CD4-positive, alpha-beta T cell treated with Interleukin-4 for 4 hours (primary cell): ENCODE measurements at places on chromosomes 7 and 10.

DNA sequence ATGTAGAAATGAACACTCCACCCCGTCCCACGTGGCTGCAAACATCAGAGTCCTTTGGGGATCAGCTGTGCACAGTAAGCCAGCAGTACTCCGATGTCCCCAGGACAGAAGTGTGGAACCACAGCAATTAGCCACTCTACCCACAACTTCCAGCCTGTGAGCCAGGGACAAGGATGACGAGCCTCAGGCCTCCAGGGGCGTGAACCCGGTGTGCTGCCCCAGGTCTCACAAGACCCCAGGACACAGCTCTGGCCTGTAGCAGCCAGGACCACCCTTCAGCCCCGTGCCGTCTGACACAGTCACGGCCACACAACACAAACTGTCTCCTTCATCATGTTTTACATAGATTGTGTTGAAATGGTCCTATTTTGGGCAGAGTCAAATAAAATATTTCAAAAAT, 113.0 kb upstream of the DIP2C start:
- DNase-seq = no peak

DNA sequence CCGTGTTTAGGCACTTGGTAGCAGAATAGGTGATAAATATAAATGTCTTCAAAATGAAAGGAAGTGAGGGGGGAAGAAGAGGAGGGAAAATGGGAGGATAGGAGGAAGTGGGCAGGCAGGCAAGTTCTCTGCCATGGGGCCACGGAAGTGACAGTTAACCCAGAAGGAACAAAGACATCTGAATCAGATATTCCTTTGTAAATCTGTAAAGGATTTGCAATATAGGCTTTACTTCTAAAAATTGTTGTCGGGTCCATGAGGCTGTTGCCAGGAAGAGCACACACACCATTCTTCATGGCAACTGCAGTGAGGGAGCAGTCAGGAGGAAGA, 23.7 kb upstream of the RASSF4 start:
- DNase-seq = no peak

DNA sequence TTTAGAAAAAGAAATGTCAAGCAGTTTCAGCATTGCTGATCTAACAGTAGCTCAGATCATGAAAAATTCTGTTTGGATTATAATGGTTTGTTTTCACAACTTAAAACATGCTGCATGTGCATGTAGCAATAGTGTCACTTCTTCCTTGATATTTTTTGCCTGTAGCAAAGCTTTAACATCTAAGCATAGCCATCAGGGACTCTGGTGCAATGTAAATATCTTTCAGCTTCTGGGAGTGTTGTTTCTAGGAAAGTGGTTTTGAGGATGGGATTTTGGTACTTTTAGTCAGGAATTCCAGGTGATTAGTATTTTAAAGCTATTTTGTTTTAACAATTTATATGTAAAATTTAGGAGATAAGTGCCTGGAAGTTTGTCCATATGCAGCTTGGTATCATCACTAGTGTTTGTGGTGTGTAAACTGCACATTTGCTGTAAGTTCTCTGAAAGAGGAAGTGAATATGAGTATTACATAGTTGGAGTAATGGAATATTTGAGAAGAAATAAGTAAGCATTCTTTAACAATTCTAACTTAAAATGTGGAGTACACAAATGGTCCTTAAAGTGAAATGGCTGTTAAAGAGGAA, 1.9 kb downstream of the RSBN1L start:
- DNase-seq = no peak

DNA sequence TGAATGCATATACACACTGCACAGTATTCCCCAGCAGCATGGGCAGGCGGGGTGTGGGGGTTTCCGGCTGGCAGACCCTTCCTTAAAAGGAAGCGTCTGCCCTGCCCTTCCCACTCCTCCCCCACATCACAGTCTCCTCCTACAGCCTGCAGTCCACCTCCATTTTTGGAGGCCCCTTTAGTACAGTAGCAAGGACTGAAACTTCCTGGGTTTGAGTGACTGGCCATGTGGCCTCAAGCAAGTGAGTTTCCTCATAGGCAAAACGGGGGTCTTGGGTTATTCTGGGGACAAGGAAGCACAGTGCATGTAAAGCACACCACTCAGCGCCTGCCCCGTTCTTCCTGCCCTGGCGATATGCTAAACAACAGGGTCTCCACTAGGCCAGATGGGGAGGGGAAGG, 62.1 kb upstream of the COL13A1 start:
- DNase-seq = no peak

- DNase-seq = no peak
Measured at GRCh38 chr7:47582764-47583738, 1.1 kb upstream of the TNS3 start.

- DNase-seq = no peak
Measured at GRCh38 chr7:85054306-85054705, 132.6 kb downstream of the SEMA3D start.

DNA sequence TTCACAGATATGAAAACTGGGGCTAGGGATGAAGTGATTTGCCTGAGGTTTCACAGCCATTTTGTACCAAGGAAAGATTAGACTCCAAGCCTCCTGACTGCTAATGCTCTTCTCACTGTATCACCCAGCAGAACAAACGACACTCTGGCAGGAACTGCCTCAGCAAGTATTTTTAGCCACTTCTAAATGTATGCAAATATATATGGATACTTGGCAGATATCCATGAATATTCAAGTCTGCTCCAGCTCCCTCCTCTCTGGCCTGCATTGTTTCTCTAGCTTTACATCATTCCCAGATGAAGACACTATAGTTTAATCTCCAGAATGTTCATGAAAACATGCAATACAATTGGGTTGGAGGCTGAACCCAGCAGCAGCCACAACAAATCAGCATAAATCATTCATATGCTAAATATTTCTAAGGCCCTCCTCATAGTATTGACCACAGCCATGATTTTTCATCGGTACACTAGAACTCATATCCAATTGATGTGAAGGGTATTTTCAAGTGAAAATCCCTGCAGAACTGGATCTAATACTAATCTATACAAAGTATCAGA, 65.5 kb downstream of the HPSE2 start:
- DNase-seq = no peak

GRCh38 chr7:31202801-31203200, 137.7 kb downstream of the NEUROD6 start:
- DNase-seq = no peak
